ENCODE measurements at places on chromosomes 7 and 10.

DNA sequence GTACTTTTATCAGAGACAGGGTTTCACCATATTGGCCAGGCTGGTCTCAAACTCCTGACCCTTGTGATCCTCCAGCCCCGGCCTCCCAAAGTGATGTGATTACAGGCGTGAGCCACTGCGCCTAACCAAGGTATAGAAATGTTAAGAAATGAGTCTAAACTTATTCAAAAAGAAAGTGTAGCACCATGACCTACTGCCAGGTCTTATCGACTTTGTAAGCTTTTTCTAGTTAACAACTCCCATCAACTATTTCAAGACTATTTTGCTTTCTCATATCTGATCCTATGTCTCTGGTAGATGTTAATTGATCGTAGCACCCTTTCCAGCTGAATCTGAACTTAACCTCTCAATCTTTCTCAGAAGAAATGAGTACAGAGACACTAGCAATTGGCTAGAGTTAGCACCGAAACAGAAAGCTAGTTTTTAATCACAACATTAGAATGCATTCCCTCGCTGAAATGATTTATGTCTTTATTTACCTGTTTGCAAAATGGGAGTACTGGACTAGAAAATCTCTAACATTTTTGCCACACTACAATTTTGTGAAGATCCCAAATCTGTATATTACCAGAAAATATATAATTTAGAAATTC, 114.0 kb upstream of the HGF start:
- no peak for DNase-seq

DNA sequence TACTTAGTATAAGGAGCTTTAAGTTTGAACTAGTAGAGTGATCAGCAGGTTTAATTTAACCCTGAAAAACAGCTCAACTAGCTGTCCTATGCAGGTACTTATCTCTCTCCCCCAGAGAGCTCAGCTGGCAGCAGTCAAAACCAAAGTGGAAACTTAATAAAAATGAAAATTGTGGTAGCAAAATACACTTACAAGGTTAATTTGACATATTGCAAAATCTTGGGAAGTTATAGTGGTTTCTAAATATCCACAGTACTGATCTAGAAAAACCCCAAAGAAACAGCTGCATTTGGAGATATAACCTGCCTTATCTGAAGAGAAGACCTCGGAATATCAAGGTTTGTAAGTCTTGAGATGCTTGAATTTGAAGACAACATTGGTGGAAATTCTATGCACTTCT, 269.2 kb downstream of the RNLS start:
- no peak for DNase-seq

DNA sequence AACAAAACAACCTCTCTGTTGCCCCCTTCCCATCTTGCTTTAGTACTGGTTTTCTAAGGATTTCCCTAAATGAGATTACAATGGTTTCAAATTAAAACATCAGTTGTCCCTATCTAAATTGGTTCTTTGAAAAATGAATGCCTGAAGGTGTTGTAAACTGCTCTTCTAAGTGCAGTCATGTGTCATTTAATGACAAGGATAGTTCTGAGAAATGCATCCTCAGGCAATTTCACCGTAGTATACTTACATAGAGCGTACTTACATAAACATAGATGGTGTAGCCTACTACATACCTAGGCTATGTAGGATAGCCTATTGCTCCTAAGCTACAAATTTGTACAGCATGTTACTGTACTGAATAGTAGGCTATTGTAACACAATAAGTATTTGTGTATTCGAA, 278.1 kb downstream of the MAGI2 start:
- DNase-seq = no peak

GRCh38 chr7:156640949-156641485, 443 bp downstream of the RNF32 start:
- peak; percentile 30 for DNase-seq

DNA sequence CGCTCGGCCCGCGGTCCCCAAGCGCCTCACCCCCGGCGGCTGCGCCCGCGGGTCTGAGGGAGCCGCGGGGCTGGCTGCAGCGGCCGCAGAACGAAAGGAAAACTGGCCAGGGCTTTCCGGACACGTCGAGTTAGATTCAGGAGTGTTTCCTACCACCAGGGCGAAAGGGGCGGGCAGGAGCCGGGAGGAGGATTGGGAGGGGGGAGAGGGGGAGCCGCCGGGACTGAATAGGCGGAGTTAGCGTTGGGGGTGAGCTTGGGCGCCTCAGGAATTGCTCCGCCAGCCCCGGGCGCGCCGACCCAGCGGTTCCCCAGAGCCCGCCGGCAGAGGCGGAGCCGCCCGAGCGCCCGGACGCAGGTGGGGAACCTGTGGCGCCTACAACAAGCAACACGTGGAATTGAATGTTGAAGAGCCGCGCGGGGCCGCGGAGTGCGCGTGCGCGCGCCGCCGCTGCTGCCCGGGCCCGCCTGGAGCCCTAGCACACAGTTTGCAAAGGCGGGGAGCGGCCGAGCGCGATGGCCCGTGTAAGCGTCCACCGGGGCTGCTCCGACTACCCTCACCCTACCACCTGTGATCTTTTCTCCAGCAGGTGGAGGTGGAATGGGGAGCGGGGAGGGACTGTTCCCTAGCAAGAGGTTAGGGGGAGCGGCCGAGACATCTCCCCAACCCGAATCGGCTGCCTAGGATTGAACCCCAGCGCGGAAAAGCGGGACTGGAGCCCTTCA, at the start of gene CADPS2:
Gene CADPS2 (minus strand): TSS at position 104 of the 725 bp plus-strand sequence. CDS start 123 bp downstream, outside the sequence.
- no peak for DNase-seq

GRCh38 chr7:37065779-37066271, 341.5 kb upstream of the AOAH start:
- DNase-seq = no peak

GRCh38 chr7:140674899-140675701, 2.4 kb downstream of the ADCK2 start:
- no peak for DNase-seq

- no peak for DNase-seq
Observed at GRCh38 chr10:59175538-59176240, 754 bp upstream of the PHYHIPL start.

DNA sequence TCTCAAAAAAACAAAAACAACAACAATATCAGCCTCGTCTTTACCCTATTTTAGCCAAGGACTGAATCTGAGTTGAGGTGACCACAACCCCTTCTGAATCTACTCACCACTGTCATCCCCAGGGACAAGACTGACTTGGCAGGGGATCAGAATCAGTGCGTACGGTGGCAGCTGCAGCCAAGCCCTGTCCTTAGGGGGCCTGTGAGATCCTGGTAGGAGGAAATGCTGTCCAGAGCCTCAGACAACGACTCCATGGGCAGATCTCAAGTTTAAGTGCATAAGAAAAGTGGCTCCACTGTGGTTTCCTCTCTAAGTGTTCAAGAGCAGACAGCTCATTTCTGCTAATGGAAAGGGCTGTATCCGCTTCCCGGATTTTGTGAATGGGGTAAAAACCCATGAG, 22.4 kb upstream of the CYTH3 start:
- DNase-seq = no peak

DNA sequence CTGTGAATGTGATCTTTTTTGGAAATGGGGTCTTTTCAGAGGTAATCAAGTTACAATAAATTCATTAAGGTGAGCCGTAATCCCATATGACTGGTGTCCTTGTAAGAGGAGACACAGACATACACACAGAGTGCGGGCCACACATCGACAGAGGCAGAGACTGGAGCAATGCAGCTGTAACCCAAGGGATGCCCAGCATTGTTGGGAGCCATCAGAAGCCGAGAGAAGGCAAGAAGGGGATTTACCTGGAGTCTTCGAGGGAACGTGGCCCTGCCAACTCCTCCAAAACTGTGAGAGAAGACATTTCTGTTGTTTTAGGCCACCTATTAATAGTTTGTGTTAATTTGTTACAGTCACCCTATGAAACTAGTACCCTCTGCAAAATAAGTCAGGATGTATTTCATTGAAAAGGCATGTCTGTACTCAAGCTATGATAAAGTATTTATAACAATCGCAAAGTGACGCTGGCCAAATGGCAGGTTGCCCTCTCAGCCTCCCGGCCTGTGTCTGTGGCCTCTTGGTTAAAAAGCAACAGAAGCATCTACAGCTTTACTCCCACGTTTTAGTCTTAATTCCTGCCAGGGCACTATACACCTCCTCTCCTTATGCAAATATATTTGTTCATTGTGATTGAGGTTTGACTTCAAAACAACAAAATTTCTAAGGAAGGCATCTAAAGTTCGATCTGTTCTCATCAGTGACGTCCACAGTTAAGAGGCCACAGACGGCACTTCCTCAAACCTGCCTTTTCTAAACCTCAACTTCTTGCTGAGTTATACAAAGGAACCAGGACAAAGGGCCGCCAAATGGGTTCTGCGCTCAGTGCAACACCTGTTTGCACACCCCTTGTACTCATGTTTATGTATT, 46.8 kb downstream of the HIPK2 start:
- DNase-seq = no peak

- no peak for DNase-seq
Observed at GRCh38 chr7:159042581-159043101, 102.0 kb downstream of the VIPR2 start.

DNA sequence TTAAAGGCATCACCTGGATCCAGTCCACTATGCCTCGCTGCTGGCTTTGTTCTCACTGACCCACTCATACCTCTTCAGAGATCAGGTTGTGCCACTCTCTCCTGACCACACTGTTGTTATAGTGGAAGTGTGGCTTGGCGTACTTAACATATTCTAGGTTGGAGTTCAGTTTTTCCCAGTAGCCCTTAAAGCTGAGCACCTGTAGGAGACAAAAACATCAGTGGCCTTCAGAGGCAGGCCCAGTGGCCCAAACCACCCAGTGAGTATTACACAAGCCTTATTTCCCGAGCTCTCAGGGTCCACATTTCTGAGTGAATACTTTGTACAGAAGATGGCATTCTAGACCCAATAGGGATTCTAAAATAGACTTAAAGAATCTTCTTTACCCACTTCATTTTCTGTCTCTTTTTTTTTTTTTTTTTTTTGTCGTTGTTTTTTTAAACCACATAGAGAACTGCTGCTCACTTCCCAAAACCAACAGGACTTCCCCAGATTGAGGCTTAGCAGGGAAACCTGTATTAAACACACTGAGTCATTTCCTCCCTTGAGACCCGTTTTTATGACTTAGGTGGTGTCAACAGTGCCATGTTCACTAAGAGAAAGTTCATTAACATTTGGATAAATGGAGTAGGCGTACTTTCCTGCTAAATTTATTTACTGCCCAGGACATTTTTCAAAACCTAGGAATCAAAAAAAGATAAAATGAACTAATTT, 85.8 kb downstream of the GSAP start:
- no peak for DNase-seq

DNA sequence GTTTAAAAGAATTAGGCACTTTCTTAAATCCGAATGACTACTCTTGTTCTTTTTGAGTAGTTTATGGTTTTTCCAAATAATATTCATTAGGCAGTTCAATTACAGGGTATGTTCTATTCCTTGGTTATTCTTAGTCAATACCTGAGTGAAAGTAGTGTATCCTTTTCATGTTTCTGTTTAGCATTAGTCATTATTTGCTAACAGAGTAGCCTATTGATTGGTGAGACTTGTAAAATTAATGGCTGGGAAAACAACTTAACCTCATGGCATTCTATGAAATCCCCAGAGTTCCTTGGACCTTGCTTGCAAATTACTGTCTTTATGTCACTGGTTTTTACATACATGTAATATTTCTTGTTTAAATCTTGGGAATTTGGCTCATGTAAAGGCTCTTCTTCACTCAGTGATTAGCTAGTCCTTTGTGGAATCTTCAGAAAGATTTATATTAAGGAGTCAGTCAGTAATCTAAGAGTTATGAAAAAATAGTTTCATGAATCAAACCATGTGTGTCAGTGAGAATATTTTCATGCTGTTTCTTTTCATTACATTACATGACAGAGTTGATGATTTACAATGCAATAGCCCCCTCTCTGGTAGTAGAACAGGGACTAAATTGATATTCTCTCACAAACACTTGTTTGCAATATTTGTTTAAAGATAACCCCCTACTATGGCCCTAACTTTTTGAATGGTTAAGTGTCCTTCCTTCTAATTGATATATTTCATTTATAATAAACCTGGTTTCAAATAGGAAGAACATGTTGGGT, 81.5 kb upstream of the LRRTM3 start:
- no peak for DNase-seq

- DNase-seq = no peak
Observed at GRCh38 chr7:77570330-77571011, 33.4 kb downstream of the PTPN12 start.

DNA sequence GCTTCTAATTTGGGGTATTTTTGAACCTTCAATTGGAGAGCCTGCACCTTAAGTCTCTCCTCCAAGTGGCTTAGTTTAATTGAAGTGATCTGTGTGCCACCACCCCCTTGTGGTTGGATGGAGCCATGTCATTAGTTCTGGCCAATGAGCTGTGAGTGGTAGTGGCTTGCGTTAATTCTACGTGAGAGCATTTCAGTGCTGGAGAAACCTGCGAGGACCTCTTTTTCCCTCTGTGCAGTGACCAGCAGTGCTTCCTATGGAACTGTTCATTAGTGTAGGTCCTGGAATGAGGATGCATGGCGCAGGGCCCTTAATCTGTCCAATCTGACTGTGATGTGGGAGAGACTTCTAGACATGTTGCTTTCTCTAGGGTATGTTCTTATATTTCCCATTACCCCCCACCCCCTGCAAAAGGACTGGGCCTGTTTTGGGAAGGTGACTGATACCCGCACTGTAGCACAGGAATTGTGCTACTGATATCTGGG, 3.8 kb downstream of the HILPDA start:
- peak; percentile 66 for DNase-seq

GRCh38 chr10:43844221-43844620, 195.5 kb upstream of the ZNF32 start:
- no peak for DNase-seq

DNA sequence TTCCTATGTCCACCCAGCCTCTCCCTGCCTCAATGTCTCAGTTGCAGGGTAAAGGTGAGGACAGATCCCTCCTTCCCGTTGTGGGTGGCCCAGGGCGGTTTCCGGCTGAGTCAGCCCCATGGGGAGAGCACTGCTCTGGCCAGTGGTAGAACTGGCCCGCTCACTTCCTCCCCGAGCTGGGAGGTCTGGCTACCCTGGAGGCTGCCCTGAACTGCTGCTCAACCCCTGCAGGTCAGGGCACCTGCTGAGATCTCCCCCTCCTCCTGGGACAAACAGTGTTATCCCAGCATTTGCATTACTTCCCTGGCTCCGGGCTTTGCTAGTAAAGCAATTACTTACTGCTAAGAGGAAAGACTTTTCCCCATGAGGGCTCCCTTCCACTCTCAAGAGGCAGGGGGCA, 21.4 kb upstream of the IMPDH1 start:
- no peak for DNase-seq

GRCh38 chr10:61682323-61682722, 19.6 kb downstream of the CABCOCO1 start:
- DNase-seq = no peak

DNA sequence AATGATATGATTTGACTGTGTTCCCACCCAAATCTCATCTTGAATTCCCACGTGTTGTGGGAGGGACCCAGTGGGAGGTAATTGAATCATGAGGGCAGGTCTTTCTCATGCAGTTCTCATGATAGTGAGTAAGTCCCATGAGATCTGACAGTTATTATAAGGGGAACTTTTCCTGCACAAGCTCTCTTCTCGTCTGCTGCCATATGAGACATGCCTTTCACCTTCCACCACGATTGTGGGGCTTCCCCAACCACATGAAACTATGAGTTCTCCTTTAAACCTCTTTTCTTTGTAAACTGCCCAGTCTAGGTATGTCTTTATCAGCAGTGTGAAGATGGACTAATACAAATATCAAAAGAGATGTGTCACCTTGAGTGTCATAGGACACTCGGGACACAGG, 502.7 kb upstream of the PODXL start:
- DNase-seq = no peak

- DNase-seq = no peak
Observed at GRCh38 chr10:113329121-113329596, 223.7 kb upstream of the HABP2 start.

All from activated naive CD4-positive, alpha-beta T cell treated with anti-CD3 and anti-CD28 coated beads, Interleukin-2, amount 50 U/mL, for 16 hours (primary cell).